ENCODE measurements at places on chromosomes 4 and X. TPM values are rescaled to one million over a fixed set of nuclear protein-coding genes. Genes with fewer than 3 reads are reported as not detected.

DNA sequence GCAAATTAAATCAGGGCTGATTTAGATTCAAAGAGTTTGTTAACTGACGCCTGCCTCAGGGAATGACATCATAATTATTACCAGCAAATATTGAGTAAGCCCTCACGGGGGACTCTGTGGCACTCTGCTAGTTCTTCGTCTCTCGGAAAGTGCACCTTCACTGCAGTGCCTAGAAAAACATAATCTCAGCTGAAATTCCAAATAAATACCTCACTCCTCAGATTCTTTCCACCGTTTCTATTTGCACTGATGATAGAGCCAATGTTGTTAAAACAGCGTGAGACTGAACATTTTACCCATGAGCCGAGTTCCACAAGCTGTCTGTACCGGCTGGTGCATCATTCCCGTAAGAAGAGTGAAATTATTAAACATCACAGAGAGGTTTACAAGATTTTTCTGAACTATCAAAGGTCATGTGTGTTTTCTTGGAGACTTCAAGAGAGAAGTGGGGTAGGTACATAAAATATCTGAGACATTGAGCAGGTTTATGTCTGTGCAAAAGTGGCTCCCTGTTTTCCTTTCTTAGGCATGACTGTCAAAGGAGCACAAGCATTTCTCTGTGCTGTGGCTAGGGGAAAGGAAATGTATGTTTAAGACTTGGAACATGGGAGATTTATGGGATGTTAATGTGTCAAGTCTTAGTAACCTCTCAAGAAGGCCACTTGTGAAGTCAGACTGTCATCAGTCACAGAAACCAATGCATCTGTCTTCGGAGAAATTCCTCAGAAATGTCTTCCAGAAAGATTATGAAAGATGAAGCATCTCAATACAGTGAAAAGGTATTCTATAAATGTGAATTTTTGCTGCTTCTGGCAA lies 119.6 kb downstream of the CBLL2 start:
- DNase-seq, result peak; percentile 10

GRCh38 chr4:158850800-158851644 lies 82.2 kb downstream of the FNIP2 start:
- peak; percentile 58 for DNase-seq

DNA sequence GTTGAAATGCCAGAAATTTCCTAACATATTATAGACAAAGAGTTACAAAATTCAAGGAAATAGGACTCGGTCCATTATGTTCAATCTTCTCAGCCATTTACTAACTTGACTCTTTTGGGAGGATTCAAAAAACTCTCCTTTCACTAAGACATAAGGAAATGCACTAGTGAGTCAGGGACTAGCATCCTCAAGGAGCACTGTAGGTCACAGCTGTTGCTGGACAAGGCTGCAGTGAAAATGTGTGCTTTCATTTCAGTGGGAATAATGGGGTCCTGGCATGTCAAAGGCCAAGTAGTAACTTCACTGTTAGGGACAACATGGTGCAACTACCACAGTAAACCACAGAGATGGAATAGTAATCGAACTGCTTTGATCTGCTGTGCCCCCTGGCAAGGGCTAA lies 56.9 kb upstream of the ABCG2 start:
- DNase-seq, result no peak

- DNase-seq, result no peak
Observed at GRCh38 chrX:22141047-22141730, 109.1 kb downstream of the PHEX start.

DNA sequence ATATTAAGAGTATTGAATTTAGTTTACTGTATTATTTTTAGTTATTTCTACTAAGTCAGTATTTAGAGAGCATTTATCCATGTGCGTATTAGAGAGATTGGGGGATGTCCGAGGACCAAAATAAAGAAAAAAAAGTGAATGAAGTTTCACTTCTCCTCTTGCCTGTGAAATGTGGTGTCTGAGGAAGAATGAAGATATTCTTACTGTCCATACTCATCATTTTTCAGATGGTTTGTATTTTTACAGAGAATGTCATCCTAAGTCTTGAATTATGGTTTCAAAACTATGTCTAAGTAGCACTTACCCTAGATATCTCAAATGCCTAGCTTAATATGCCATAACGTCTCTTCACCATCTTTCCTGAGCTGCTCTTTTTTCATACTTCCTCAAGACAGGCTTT lies 854.3 kb downstream of the C4orf33 start:
- no peak for DNase-seq

- DNase-seq, result no peak
Observed at GRCh38 chr4:12360391-12360790, 931.7 kb upstream of the HS3ST1 start.

DNA sequence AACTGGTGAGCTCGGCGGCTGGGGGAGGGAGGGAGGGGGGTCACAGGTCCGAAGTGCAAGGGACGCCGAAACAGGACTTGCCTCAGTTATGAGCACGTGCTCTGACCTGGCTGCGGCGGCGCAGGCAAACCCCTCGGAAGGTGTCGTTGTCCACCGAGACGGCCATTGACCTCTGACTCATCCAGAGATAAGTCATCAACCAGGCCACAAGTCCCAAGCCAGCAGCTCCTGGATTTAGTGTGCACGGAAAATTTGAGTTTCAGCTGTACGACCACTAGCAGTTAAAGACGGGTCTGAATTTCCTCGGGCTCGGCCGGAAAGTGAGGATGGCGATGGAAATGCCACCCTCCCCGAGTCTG lies 674 bp downstream of the SH3D19 start:
- DNase-seq, result peak; percentile 21

Gene NIPAL1
- 6.9 TPM for total RNA-seq

Gene SPANXD
- total RNA-seq, result not detected

Gene PLAC8
- 2.4 TPM for total RNA-seq

Gene GPR34
- 2.7 TPM for total RNA-seq

Gene SYP
- 1.1 TPM for total RNA-seq

Gene MAGEB17
- total RNA-seq, result not detected

Gene NUDT9
- total RNA-seq, result 23.3 TPM

Gene CFI
- 11.8 TPM for total RNA-seq

Gene ITIH6
- 0.51 TPM for total RNA-seq

Gene CXorf49
- not detected for total RNA-seq
